ENCODE measurements at places on chromosomes 16 and 17.

DNA sequence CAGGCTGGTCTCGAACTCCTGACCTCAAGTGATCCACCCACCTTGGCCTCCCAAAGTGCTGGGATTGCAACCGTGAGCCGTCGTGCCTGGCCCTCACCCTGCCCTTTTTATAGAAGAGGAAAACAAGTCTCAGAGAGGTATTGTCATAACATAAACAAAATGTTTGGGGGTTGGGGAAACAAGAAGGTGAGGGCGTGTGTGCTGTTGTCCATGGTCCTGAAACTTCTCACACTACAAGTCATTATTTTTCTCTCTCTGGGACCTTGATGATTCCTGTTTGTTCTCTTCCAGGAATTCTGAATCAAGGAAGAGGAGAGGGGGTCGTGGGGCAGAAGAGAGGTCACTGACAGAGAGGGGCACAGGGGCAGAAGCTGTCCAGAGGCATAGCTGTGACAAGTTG is 160.2 kb upstream of the LHX1 start:
- no peak for DNase-seq

- DNase-seq, result no peak
Measured at GRCh38 chr16:67939507-67940445, 3.1 kb upstream of the PSMB10 start.

DNA sequence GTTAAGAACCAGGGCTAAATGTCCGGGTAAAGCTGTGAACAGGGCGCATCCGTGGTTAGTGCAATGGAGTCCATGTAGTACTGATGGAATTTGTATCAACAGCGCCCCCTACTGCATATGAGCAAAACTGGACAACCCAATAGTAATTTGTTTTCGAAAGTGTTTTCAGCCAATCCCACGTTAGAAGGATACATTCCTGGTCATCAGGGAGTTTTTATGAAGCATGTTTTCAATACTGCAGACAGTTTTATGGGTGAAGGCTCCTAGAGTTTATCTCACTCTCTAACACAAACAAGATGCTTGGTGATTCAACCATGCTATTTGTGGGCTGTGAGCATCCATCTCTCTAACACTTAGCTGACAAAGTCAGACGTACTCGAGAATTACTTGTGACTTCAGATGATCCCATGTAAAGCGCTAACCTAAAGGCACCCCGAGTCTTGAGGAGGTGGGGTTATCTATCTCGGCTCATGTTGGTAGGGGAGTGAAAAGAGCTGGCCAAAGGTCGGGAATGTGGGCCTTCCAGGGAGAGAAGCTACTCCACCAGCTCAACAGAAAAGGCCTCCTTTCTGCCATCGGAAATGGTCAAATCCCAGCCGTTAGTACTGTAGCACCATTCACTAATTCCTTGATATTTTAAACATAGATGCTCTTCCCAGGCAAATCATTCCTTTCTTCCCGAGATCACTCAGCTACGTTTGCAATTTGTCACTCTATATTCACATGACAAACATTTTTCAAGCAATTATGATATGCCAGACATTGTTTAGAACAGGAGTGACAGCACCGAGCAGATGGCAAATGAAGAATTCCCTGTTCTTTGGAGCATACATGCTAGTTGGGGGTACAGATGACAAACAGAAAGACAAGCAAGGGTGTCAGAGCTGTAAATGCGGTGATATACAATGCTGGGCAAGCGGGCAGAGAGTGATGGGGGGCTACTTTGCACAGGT is 46.9 kb upstream of the HNF1B start:
- DNase-seq, result no peak

- no peak for DNase-seq
Measured at GRCh38 chr17:79811011-79811867, 14.4 kb upstream of the CBX8 start.

DNA sequence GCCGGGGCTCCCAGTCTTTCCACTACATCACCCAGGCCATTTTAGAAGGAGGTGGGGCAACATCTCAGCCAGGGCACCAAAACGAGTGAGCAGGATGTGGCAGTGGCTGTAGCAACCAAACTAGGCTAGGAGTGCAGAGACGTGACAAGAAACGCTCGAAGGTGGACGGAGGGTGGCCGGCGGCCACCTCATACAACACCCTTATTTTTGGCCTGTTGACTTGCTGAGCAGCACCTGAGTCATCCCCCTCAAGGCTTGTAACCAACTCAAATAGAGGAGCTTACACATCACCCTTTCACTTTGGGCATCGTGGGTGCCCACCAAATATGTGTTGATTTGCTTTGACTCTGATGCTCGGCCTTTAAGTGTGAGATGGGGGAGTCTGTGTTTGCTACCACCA is 23.7 kb upstream of the SOX9 start:
- DNase-seq, result no peak

DNA sequence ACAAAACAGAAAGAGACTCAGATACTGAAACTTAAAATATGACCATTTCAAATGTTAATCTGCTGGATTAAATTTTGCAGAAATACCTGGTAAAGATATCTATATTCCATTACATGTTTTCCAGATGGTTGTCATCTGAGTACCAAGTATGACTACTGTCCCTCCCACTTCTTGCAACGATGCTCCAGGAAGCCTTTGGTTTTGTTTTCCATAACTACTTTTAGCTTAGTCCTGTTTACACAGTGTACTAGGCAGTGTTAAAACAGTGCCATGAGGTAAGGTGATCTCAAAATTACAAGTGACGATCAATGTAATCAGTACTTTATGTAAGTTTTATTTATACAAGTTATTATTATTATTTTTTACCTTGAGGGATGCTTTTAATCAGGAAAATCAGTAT is 17.8 kb downstream of the SMARCE1 start:
- no peak for DNase-seq

GRCh38 chr16:86994215-86994614 is 323.0 kb downstream of the C16orf95 start:
- DNase-seq, result no peak

DNA sequence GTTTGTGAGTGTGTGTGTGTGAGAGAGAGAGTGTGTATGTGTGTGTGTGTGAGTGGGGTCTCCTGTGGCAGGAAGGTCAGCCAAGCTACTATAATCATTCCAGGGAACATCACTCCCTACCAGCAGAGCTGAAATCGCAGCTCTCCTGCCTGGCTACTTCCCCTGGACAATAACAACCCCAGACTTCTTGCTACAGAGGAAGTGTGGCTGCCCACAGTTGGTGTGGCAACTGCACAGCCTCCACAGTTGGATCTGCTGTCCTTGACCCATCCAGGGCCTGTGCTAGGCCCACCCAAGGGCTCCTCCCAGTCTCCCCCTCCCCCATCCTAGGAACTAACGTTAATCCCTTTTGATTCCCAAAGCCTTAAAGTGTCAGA is 1.5 kb downstream of the SLC13A5 start:
- DNase-seq, result no peak

- no peak for DNase-seq
Measured at GRCh38 chr17:75725504-75725903, 4.2 kb downstream of the ITGB4 start.

- no peak for DNase-seq
Measured at GRCh38 chr17:79368521-79368920, 242.3 kb downstream of the RBFOX3 start.

DNA sequence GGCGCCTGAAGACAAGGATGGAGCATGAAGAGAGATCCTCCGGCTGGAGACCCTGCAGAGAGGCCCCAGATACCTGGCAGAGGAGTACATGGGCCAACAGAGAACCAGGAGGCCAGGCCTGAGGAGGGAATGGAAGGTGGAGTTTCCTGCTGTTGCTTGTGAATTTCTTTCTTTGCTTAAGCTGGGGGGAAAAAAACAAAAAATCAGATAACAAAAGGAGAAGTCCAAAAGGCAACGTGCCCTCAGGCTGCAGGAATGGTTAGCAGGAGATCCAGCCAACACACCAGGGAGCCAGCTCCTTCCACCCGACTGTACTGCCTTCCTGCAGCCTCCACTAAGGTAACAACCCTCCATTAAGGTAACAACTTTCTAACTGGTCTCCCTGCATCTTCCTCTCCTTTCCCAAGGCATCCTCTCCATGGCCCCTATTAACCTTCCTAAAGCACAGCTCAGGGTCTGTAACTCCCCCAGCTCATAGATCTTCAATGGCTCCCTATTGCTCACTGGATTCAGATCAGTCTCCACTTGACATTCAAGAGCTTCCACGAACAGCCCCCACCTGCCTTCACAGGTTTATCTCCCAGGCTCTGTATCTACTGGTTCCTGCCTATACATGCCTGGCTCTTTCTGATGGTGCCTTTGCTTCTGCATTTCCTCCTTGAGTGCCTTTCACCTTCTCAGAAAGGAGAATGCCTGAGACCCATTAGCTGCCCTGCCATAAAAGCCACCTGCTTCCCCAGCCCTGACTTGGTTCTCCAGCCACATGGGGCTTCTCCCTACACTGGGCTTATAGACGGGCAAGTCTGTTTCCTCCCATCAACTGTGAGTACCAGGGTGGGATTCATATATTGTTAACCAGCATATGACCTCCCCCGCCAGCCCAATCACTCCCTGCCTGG is 725 bp upstream of the ARL5C start:
- DNase-seq, result no peak

- DNase-seq, result no peak
Measured at GRCh38 chr17:57953705-57954396, 1.4 kb downstream of the CUEDC1 start.

DNA sequence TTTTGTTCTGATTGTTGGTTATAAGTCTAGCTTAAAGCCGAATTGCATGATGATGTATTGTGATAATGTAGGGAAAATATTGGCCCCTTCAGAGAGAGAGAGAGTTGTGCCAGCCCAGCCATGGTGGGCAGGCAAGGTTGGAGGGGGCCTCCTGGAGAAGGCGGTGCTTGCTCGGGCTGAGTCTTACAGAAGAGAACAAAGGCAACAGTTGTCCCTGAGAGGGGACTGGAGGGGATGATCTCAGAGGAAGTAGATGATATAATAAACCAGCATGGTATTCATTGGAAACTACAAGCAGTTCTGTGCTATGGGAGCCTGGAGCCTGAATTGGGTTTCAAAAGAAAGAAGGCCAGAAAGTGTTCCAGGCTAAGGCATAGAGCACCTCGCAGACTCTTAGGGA is 173.8 kb downstream of the RPTOR start:
- DNase-seq, result no peak

DNA sequence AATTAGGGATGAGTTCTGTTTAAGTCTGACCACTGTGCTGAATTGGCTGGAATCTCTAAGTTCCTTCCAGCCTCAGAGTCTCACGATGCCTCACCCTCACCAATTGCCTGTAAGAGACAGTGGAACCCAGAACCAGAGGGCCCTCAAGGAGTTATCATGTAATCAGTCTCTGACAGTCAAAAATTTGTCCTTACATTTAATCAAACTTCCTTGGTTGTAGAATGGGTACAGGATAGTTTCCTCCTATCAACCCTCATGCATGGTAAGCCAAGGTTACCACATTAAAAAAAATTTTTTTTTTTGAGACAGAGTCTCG is 83.2 kb downstream of the CDK5R1 start:
- DNase-seq, result no peak

DNA sequence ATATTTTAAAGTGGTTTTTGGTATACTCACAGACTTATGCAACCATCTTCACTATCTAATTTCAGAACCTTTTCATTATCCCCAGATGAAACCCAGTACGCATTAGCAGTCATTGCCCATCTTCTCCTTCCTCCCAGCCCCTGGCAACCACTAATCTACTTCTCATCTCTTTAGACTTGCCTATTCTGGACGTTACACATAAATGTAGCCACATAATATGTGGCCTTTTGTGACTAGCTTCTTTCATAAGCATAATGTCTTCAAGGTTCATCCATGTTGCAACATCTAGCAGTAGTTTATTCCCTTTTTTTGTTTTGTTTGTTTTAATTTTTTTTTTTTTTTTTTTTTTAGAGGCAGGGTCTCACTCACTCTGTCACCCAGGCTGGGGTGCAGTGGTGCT is 28.5 kb upstream of the C17orf107 start:
- DNase-seq, result no peak

GRCh38 chr17:12099412-12099811 is 78.7 kb downstream of the MAP2K4 start:
- DNase-seq, result no peak

- DNase-seq, result no peak
Measured at GRCh38 chr16:78619811-78620210, 520.4 kb downstream of the WWOX start.

DNA sequence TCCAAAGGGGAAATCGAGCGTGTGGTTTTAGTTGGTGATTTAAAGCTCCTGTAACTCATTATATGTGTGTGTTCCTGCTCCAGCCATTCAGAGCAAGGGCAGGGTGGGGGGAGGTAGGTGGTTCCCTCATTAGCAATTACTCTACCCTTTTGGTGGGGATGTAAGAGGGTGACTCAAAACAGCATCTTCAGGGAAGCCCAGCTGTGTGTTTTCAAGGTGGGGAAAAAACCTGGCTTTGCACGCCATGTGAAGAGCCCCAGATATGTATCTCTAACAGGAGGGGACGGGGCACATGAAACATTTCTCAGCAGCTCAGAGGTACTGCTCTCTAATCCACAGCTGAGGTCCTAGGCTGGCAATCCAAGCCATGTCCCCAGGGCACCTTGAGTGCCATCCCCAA is 241.3 kb upstream of the ZFHX3 start:
- DNase-seq, result no peak

- DNase-seq, result no peak
Measured at GRCh38 chr17:17401271-17401781, 75.5 kb upstream of the MED9 start.

DNA sequence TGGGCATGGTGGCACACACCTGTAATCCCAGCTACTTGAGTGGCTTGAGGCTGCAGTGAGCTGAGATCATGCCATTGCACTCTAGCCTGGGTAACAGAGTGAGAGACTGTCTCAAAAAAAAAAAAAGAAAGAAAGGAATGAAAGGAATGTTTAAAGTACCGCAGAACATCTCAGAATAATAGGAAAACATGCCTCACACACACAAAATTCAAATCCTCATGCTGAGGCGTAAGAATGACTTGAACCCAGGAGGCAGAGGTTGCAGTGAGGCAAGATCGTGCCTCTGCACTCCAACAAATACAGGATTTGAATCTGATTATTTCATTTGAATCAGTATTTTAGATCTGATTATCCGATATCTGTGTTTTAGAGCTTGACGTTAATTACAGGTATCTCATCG is 21.3 kb upstream of the GAA start:
- DNase-seq, result no peak

GRCh38 chr16:64621616-64622015 is 500.2 kb downstream of the CDH11 start:
- DNase-seq, result no peak

- no peak for DNase-seq
Measured at GRCh38 chr16:78596996-78597422, 497.6 kb downstream of the WWOX start.

GRCh38 chr16:25340973-25341372 is 83.3 kb upstream of the ZKSCAN2 start:
- no peak for DNase-seq

- no peak for DNase-seq
Measured at GRCh38 chr17:12547831-12548230, 117.9 kb upstream of the MYOCD start.

GRCh38 chr16:27378871-27379481 is 23.0 kb upstream of the IL21R start:
- no peak for DNase-seq

- DNase-seq, result no peak
Measured at GRCh38 chr16:24013864-24014645, 178.3 kb downstream of the PRKCB start.

DNA sequence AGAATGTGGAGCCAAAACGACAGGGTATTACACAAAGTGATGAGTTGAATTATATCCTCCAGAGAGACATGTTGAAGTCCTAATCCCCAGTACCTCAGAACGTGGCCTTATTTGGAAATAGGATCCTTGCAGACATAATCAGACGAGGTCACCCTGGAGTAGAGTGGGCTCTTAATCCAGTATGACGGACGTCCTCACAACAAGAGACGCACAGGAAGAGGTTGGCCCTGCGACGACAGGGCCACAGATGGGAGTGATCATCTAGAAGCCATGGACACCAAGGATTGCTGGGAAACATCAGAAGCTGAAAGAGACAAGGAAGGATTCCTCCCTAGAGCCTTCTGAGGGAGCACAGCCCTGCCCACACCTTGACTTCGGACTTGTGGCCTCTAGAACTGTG is 142.4 kb upstream of the AXIN2 start:
- no peak for DNase-seq

Measured in type B pancreatic cell (in vitro differentiated cells).